ENCODE measurements at places on chromosomes 5 and 9.
A peak's percentile ranks its signal among the peaks of the same experiment; 100 is the strongest.

- no peak for DNase-seq
Measured at GRCh38 chr5:133967698-133968203, 674 bp downstream of the C5orf15 start.

DNA sequence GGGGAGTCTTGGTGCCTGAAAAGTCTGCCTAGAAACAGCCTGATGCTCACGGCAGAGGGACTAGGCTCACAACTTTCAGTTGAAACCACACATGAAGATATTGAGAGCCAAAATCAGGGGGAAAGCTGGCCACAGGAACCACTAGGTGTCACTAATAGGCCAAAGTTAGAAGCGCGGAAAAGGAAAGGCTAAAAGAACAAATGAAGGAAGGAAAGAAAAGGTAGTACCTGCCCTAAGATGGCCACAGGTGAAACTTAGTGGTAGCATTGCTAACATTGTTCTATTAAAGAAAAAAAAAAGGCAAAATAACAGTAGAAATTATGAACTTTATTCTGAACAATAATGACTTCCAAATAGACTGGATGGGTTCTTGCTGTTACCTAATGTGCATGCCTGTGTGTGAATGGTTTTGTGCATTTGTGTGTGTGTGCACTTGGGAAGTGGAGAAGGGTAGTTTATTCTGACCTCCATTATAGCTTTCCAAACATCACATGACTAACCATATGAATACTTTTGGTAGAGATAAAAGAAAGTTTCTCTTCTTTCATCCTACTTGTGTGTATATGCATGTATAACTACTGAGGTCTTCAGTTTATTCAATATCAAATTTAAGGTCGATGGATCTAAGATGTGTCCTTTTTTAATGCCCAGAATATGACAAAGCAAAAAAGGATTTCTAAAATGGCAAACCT, 2.1 kb upstream of the RFESD start:
- DNase-seq, result peak; percentile 76

DNA sequence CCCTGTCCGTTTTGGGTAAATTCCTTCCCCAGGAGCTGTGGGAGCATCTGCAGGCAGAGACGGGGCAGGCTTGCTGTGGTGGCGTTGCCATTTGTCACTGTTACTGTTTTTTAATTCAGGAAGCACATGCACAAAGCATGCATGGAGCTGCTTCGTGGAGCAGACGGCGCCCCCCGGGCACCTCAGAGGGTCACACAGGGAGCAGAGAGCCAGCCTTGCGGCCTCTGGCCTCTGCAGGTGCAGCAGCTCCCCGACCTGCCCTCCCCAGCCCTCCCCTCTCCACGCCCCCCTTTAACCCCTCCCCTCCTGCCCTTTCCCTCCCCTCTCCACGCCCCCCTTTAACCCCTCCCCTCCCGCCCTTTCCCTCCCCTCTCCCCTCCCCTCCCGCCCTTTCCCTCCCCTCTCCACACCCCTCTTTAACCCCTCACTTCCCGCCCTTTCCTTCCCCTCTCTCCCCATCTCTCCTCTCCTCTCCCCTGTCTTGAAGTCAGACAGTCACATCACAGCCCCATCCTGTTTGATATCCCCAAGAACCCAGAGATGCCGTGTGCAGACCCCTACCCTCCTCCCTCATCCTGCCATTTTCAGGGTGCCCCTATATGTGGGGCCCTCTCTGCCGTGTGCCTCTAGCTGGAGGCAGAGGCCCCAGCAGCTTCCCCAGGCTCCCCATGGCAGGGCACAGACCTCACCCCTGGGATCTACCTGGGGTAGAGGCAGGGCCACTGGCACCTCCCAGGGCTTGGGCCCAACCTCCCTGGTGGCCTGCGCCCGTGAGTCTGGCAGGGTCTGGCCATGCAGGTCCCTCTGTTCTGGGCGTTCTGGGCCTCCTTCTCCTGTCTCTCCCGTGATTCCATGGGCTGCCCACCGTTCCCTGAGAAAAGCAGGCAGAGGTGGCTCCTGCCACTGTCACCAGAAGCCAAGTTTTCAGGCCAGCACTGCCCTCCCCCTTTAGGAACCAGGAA, 29.6 kb upstream of the UBAC1 start:
- no peak for DNase-seq

- no peak for DNase-seq
Measured at GRCh38 chr5:15575666-15576065, 75.7 kb downstream of the FBXL7 start.

GRCh38 chr5:135140446-135141204, 106.6 kb upstream of the PITX1 start:
- DNase-seq, result no peak

DNA sequence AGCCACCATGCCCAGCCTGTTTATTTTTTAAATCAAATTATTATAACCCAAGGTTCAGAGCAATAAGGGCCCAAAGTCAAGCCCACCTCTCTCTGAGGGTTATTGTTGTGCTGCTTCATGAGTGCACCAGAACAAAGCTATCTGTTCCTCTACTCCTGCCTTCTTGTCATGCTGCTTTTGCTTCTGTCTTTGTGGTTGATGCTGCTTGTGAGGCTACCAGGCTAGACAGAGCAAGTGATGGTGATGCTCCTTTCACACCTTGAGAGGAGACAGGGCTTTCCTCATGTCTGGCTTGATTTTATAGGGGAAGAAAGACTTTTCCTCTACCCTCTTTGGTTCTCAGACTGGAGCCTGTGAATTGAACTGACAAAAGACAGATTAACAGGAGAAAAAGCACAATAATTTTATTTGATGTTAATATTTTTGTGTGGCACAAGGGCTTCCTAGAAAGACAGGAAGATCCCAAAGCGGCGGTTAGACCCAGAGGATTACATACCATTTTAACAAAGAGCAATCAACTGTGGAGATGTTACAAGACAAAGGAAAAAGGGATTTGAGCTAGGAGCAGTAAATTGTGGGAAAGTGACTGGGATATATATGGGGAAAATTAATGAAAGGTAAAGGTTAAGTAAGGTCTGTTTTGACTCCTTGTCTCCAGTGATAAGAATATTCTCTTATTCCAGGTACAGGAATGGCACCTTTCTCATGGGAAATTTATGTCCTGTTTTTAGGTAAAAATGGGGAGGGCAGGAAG, 4.4 kb upstream of the CD180 start:
- no peak for DNase-seq

DNA sequence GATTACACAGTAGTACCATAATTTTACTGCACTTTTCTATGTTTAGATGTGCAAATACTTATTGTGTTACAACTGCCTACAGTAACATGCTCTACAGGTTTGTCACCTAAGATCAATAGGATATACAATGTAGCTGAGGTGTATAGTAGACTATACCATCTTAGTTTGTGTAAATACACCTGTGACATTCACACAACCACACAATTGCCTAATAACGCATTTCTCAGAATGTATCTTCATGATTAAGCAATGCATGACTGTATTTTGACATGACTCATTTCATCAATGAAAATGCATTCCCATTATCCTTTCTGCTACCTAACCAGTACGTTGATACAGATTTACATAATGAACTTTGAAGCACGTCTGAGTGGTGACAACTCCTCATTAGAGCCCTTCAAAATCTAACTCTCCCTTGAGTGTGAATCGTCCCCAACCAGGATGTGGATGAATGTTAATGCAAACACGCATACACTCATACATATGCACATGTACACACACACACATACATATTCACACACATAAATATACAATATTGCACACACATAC, 28.4 kb downstream of the GZMK start:
- no peak for DNase-seq

DNA sequence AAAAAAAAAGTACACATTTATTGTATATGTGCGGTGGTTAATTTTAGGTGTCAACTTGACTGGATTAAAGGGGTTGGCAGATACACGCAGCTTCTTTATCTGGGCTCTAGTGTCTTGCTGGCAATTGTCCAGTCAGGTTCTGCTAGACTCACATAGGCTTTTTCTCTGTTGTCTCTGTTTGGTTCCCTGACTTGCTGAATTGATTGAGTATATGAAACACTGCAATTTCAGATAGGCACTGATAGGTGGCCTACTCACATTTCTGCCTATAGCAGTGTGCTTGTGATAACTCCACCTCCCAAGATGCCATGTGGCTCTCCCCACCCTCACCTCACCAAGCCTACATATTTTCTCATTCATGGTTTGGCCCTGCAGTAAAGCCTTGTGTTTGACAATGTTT, 52.5 kb downstream of the AOPEP start:
- no peak for DNase-seq

- peak; percentile 68 for DNase-seq
Measured at GRCh38 chr9:114047717-114048116, 30.4 kb downstream of the AMBP start.

GRCh38 chr9:14400658-14400995, 86.7 kb upstream of the NFIB start:
- DNase-seq, result peak; percentile 76

Data from islet precursor cell (in vitro differentiated cells).